AML-193 (cell line): ENCODE measurements at places on chromosomes 4 and X.

DNA sequence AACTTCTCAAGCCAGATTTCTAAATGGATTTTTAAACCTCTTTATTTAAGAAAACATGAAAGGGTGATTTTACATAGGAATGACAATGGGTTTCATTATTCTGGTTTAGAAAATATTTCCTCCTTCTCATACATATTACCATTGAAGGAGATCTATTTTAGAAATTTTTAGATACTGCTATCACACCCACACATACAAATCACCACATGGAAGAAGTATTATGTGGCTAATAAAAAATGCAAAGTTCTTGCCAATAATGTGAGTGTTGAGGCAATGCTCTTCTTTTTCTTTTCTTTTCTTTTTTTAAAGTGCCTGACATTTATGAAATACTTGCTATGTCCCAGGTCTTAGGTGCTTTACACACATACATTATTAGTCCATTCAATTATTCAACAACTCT is 6.8 kb downstream of the STAP1 start:
- no peak for DNase-seq

- DNase-seq, result no peak
These were observed 142.8 kb upstream of the KCNIP4 start for GRCh38 chr4:22091352-22091717.

GRCh38 chr4:71259911-71260331 is 78.9 kb upstream of the SLC4A4 start:
- peak; percentile 52 for DNase-seq

DNA sequence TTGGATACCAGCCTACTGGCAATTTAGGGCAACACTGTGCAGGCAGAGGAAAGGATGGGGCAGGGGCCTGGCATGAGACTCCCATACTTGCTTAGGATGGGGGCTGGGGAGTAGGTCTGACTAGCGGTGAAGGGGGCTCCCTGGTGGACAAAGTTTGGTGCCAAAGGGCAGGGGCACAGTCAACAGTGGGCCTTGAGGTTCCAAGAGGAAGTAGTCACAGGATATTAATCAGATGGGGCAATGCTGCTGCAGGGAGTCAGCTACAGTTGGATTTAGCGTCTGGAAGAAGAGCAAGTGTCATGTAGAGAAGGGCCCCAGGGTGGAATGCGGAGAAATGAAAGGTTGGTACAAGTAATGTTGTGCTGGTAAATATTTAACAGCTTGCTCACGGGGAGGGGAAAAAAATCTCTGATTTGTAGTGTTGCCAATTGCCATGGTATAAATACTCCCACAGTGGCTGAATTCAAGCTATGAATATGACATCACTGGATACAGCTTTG is 139.4 kb downstream of the PJA1 start:
- DNase-seq, result no peak

DNA sequence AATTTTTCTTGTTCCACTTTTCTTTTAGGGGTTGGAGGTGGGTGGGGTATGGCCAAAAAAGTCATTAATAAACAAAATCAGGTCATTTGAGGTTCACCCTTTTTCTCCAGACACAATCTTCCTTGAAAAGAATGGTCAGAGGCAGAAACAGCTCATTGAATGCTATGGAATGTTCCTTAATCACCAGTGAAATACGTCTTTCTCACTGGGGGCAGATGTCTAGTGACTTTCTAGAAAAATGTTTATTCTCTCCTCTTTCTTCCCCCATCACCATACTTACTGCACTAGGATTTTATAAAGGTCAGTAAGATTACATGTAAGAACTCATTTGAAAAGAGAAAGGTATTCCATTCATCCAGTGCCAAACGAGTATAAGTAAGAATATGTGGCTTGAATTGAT is 44.5 kb downstream of the MGST2 start:
- no peak for DNase-seq

DNA sequence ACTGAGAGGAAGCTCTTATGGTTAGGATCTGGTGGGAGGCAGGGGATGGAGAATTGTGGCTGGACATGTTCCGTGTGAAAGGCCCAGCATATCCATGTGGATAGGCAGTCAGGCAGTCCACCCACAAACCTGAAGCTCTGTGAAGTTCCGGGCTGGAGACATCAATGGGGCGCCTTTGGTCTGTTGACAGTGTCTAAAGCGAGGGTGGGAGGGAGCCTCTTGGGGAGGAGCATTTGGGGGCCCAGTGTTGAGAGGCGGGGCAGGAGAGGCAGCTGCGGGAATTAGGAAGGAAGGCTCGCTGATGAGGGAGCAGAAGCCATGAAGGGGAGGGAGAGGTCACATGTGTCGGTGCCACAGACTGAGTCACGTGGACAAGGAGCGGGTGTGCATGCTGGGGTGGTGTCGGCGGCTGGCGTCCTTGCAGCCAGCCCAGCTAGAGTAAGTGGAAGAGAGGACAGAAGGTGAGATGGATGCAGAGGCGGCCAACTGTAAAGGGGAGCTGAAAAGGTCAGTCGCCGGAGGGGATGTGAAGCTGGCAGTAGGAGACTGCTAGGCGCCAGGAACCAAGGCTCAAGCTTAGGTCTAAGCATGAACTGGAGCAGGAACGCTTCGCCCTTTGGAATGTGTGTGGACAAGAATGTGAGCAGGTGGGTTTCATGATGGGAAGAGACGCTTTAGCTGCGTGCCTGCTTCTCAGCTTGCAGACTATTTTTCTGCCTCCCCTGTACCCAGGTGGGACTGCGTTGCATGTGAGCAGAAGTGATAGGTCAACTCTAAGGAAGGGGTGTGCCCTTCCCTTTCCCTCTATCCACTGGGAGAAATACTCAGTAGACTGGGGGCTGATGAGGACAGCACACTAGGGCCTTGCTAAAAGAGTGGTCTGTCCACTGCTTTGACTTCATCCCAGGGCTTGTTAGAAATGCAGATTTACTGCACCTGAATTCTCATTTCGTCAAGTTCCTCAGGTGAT is 44.0 kb upstream of the TLR2 start:
- no peak for DNase-seq

DNA sequence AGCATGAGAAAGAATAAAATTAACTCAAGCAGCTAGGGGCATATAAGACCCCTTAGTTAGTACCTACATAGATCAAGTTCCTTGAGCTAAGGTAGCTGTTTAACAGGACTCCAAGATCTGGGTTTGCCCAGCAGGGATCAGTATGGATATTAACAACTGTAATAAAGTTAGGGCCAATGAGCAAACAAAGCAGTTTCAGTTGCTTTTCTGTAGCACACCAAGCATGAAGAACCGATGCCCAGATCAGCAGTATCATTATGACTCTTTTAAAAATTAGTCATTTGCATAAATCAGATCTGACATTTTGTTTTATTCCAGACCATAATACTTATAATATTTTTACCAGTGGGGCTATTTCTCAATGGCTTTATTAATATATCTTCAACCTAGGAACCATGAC is 80.9 kb downstream of the C4orf33 start:
- no peak for DNase-seq
